CD4-positive, alpha-beta T cell treated with Interleukin-6 at 100 ng/mL for 8 hours (primary cell): ENCODE measurements at places on chromosomes 5 and 9.

- DNase-seq = no peak
Measured at GRCh38 chr5:38555354-38556087, 925 bp downstream of the LIFR start.

DNA sequence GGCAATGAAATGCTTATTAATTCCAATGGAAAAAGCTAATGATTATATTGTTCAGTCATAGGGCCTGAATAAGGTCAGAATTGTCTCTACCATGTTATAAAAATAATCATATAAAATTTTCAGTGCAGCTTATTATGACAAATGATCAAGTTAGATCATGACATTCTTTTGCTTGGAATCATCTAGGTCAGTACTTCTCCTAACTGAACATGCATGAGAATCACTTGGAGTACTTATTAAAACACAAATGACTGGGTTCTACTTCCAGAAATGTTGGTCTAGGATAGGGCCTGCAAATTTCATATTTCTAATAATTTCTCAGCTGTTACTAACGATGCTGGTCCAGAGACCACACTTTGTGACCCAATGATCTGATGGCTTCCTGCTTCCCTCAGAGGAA lies 806.0 kb upstream of the ZNF608 start:
- DNase-seq = no peak

- no peak for DNase-seq
Measured at GRCh38 chr5:113024076-113024697, 47.6 kb downstream of the DCP2 start.

DNA sequence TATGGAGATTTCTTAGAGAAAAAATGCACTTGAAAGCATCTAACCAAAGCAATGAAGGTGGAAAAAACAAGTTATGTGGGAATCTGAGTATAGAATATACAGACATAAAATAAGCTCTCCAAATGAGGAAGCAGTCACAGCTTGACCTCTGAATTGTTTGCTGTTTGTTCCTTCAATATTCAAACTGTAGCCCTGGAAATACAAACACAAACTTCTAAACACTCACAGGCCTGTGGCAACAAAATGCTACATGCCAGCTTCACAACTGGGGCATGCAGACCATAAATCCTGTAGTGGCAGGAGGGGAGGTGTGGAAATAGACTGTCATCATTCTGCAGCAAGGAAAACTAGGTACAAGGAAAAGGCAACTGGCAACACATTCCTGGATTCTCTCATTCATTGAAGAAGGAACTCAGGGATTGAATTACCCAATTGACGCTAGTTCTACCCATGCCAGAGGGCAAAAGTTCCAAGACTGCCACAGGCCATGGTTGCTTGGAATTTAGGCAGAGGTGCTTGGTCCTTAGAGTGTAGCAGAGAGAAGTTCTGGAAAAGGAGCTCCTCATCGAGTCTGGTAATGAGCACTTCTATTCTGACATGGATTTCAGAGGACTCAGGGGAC lies 349.6 kb downstream of the PDE4D start:
- no peak for DNase-seq

- no peak for DNase-seq
Measured at GRCh38 chr9:77024776-77025545, 5.5 kb downstream of the FOXB2 start.

DNA sequence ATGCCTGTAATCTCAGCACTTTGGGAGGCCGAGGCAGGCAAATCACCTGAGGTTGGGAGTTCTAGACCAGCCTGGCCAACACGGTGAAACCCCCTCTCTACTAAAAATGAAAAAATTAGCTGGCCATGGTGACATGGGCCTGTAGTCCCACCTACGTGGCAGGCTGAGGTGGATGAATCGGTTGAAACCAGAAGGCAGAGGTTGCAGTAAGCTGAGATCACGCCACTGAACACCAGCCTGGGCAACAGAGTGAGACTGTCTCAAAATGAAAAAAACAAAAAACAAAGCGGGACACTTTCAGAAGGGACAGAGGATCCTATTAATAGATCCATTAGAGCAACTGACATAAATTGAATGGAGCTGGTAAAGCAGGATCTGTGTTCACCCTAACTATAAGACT lies 89.6 kb upstream of the SGCD start:
- no peak for DNase-seq

DNA sequence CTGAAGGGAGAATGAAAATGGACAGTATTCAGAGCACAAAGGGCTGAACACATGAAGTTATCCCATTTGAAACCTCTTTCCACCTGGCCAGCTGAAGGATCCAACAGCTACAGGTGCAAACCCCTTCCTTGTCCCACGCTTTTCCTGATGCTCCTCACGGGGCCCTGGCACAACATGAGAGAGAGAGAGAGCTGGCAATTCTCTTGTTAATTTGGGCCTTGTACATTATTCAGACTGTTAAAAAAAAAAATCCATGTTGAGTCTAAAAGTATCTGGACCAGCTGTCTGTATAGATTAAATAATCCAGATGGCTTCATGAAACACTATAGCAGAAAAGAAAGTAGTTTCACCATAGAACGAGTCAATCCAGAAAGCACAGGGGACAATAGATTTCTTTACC lies 74.1 kb downstream of the HMHB1 start:
- no peak for DNase-seq

DNA sequence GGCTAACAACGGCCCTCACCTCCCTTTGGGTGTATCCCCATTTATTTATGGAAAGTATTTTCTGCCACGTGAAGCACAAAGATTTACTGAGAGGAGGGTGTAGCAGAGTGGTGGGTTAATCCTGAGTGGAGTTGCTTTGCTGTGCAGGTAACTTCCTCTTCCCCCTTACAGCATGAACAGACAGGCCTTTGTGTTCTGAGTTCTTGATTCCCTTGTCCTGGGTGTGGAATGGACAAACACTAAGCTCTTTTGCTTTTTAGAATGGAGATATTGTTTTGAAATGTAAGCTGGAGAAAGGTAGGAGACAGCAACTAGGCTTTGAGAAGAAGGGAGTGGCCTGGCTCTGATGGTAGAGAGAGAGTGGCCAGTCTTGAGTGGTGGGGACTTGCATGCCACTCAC lies 17.1 kb upstream of the GLRX start:
- no peak for DNase-seq

GRCh38 chr5:98268162-98268860 lies 505.2 kb upstream of the RGMB start:
- no peak for DNase-seq

DNA sequence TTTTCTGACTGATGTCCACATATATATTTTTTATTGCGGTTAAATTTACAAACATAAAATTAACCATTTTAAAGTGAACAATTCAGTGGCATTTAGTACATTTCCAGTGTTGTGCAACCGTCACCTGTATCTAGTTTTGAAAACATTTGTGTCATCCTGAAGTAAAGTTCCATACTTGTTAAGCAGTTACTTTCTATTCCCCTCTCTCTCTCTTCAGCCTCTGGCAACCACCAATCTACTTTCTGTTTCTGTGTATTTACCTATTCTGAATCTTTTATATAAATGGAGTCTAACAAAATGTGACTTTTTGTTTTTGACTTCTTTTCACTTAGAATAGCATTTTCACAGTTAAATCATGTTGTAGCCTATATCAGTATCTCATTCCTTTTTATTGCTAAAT lies 480.1 kb upstream of the SMARCA2 start:
- no peak for DNase-seq

GRCh38 chr9:75962013-75962661 lies 71.7 kb downstream of the PCSK5 start:
- no peak for DNase-seq

DNA sequence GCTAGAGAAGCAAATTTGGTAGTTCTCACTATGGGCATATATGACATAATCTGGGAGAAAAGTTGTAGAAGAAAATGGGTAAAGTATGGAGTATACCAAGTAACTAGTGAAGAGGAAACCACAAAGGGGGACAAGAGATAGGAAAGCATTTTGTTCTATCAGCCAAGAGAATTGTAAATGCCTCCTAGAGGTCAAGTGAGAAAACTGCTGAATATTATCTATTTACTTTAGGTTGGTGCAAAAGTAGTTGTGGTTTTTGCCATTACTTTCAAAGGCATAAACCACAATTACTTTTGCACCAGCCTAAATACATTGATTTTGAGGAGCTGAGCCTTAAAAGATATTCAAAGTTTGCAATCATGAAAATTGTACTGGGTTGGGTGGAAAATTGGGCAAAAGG lies 126.7 kb upstream of the GRHPR start:
- DNase-seq = no peak

DNA sequence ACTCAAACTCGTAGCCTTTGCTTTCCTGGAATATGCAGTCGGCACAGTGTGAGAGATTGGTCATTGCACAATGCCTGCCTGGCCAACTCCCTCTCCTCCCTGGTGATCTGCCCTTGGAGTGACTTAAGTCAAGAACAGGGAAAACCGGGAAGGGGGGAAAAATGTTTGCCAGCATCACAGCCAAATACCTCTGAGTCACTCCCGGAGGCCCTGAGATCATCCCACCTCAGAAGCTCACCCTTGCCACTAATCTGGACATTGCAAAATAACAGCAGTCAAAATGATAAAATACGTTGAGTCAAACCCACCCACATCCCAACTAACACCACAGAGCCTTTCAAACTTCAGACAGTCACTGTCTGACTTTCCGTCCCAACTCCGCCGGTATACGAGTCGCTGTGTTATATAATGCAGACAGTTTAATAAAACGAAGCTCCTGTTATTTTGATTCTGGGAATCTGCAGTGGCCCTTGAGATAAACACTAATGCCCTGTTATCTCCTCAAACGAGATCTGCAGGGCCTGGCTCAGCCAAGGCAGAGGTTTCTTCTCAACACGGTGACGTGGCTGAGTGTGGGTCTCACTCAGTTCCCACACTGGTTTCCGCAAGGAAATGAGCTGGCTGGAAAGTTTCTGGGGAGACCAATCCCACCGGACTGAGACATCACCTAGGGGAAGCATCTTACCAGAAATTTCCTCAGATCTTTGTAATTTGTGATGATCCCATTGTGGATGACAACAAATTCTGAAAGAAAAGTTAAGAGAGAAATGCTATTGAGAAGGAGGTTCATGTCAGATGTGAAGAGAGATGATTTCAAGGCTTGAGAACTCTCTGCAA lies 22.1 kb downstream of the GFPT2 start:
- no peak for DNase-seq

- DNase-seq = no peak
Measured at GRCh38 chr5:142717582-142718215, 31.8 kb upstream of the FGF1 start.

GRCh38 chr9:108967916-108968315 lies 33.7 kb downstream of the ABITRAM start:
- no peak for DNase-seq

GRCh38 chr5:170403675-170404074 lies 14.5 kb upstream of the KCNMB1 start:
- no peak for DNase-seq

DNA sequence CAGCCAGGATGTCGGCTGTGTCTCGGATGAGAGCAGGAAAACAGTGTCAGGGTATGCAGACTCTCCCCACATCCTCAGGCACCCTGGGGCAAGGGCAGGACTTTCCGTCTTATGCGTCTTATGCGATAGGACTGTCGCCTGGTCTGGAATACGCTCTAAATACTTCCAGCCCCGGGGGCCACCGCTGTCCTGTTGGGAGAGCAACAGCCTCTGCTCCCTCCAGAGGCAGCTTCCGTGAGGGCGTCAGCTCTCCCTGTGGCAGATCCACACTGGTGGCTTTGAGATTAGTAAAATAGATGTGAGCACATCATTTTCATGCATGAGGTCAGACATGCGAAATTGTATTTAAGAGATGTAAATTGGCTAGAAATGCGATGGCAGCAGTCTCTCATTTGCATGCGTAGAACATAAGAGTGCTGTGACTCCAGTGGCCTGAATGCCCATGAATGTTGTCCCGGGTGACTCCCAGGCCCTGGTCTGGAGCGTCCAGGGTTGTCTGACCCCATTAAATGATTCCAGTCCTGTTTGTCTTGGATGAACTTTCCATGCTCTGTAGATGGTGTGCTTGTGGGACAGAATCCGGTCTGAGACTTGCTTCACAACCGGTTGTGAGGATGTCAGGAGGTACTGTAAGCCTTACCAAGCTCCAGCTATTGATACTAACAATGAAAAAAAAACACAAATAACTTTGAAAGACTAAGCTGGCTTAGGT lies 228.2 kb downstream of the SYK start:
- DNase-seq = no peak

DNA sequence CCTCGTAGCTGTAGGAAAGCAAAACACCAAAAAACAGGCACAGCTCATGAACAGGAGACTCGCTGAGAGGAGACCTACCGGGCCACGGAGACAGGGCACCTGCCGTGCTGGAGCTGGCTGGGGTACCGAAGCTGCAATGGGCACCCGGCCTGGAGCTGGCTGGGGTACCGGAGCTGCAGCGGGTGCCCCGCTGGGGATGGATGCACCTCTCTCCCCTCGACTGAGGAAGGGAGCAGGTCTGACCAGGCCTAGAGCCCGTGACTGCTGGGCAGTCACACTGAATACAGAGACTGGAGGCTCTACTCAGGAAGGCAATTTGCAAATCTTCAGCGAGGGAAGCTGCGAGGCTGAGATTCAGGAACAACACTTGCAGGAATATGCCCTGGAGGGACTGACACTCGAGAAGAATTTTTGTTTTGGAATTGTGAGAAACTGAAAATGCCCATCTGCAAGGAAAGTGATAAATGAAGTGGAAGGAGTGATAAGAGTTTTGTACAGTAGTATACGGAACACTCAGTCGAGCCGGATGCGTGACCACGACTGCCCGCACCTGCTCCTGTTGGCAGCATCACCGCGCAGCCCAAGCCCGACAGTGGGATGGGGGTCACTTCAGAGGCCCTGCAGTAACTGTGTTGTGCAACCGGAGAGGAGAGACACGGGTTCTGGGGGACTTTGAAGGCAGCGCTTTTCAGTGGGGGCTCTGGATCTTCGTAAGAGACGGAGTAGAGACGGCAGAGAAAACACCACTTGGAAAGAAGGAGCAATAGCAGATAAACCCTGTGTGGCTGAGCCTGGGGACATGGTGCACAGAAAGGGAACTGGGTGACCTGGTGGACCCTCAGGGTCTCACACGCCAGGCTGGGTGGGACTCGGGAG lies 27.9 kb upstream of the LPCAT1 start:
- DNase-seq = no peak

DNA sequence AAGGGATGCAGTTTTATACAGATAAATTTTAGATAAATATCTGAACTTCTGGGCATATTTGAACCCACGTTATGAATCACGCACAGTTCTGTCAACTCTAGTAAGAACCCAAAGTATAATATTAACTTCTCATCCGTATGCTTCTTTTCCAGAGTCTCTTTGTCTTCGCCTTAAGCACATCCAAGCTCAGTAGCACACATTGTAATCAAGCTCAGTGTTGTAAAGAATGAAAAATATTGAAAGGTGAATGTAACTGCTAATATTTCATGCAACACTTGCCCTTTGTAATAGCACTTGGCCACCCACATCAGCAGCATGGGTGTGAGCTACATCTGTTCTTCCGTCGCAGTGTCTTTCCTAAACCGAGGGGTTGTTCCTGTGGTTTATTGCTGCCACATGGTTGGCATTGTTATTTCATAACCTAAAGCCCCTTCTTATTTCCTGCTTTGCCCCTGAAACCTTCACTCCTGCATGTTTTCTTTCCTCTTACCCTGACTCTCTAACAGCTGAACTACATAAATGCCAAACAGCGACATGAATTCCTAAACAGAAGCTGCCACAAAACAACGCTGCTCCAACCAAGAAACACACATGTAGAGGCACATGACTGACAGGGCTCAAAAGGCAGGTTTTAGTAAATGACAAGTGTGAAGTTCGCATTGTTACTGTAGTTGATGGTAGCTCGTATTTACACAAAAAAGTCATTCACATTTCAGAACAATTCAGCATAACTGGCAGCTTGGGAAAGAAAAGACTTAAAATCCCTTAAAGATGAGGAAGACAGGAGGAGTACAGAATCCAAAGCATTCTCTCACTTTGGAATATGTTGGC lies 190.1 kb upstream of the MEF2C start:
- no peak for DNase-seq

- DNase-seq = no peak
Measured at GRCh38 chr5:180959661-180960060, 29.0 kb upstream of the BTNL3 start.
